ENCODE measurements at places on chromosomes 2 and 18.

DNA sequence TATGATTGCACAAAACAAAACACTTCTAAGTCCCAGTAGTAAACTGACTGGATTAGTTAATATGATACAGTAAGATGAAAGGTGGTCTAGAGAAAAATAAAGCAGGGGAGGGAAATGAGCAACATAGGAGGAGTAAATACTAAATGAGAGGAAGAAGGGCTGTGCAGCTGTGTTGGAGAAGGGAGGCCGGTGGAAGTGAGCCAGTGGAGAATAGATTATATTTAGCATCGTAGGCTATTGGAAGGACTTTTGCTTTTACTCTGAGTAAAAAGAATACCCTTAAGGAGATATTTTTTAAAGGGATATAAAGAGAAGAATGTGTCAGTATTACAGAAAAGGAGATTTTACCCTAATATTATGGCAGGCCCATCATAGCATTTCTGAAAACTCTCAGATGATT is 12.7 kb downstream of the WDR75 start:
- DNase-seq, result no peak

- DNase-seq, result no peak
Observed at GRCh38 chr2:200455958-200456421, 53.9 kb downstream of the KCTD18 start.

GRCh38 chr2:233210281-233210680 is 41.2 kb upstream of the ATG16L1 start:
- DNase-seq, result no peak

- DNase-seq, result no peak
Observed at GRCh38 chr2:54546518-54546917, 90.4 kb downstream of the SPTBN1 start.

GRCh38 chr2:15761056-15761455 is 169.4 kb downstream of the DDX1 start:
- DNase-seq, result no peak

DNA sequence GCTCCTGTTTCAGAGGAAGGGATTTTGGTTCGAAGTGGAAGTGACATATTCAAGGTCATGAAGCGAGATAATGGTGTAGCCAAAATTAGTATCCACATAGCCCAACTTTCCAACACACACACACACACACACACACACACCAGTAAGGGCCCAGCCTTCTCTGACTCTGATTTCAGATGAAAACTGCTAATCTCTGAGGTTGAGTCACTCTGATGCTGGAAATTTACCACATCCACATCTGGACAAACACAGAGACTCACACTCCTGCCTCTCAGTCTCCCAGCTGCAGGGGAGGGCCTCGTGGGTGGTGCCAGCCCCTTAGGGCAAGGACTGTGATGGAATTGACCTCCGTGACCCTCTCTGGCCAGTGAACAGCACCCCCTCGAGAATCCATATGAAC is 29.0 kb upstream of the SLC35F6 start:
- DNase-seq, result no peak

DNA sequence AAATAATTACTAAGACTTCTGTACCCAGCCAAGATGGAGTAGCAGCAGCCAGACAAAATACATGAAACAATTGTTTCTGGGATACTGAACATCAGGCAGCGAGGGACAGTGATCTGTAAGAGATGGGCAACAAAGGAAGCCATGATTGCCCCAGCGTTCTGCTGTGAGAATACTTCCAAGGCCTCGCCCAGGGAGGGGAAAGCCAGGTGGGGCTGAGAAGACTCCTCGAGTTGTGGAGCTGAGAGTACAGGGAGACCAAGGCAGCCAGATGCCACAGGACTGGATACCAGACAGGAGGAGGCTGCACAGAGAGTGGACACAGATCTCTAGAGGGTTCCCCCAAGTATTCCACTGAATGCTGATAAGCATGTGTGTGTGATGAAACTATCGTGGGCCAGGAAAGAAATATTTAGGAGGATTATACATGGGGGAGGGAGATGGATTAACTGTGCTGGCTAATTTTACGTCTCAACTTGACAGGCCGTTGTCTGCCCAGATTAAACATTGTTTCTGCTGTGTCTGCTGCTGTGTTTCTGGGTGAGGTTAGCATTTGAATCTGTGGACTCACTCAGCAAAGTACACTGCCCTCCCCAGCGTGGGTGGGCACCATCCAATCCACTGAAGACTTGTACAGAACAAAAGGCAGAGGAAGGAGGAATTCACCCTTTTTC is 10.2 kb upstream of the LIMS2 start:
- DNase-seq, result no peak

GRCh38 chr2:66105066-66105753 is 329.7 kb upstream of the MEIS1 start:
- no peak for DNase-seq

DNA sequence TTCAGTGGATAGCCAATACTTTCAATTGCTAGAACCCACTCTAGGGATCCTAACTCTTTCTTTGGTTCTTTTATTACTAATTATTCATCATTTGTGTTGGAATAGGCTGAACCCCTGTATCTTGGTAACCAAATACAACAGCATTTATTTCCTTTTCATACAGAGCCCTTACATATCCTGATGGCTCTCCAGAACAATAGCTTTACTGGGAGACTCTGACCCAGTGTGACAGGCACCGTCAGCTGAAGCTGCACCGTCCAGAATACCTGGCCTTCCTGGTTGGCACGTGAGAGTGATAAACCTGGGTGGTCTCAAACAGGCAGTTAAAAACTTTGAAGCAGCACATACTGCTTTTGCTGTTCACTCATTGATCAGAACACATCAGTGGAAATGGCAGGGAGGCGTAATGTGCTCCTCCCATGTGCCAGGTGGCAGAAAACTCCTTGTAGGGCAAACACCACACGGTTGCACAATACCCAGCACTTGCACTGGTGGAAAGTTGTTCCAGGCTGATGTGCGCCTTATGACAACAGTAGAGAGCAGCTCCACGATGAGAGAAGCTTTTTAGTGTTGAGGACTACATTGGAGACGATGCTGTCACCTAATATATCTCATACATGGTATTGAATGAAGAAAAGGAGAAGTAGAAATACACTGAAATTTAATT is 456.2 kb downstream of the PARD3B start:
- no peak for DNase-seq

DNA sequence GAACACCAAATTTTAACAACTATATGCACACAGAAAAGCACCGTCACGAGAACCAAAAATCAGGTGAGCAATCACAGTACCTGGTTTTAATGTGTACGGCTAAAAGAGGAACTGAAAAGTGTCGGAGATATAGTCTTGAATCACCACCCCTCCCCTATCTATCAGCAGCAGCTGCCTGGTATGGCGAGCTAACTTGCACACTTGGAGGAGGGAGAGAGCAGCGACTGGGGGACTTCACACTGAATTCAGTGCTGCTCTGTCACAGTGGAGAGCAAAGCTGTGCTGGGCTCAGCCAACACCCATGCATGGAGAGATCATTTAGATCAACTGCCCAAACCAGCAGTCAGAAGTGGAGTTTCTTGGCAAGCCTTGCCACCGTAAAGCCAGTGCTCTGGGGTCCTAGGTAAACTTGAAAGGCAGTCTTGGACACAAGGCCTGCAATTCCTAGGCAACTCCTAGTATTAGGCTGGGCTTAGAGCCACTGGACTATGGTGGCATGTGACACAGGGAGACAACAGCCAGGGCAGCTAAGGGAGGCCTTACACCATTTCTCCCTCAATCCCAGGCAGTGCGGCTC is 89.2 kb upstream of the CD226 start:
- DNase-seq, result no peak
